NCI-H460 (cell line): ENCODE measurements at places on chromosomes 1 and 21. TPM values are rescaled to one million over a fixed set of nuclear protein-coding genes. Genes with fewer than 3 reads are reported as not detected.

MROH7 gene
- total RNA-seq = not detected in 2 replicates

LCE1E gene
- not detected in 2 replicates for total RNA-seq

DNA sequence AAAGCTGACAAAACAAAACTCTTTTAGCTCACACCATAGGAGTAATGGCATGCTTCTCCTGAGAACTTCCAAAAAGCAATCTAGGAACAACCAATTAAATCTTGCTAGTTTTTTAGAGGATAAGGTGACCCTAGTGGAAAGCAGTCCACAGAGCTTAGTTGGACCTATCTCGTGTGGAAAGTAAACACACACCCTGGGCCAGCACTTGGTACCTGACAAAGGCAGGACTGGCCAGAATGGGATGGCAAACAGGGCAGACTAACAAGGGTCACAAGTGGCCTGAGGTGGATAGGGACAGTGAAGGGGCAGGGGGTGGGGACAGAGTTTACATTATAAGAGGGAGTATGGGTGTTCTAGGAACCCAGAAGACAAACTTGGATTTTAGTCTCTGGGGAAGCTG is 22.0 kb downstream of the FMO4 start:
- DNase-seq = no peak

PAPPA2 gene
- 28.5 and 30.1 TPM in 2 replicates for total RNA-seq
